ENCODE measurements at places on chromosomes 1 and 21.
A peak's percentile ranks its signal among the peaks of the same experiment; 100 is the strongest.

DNA sequence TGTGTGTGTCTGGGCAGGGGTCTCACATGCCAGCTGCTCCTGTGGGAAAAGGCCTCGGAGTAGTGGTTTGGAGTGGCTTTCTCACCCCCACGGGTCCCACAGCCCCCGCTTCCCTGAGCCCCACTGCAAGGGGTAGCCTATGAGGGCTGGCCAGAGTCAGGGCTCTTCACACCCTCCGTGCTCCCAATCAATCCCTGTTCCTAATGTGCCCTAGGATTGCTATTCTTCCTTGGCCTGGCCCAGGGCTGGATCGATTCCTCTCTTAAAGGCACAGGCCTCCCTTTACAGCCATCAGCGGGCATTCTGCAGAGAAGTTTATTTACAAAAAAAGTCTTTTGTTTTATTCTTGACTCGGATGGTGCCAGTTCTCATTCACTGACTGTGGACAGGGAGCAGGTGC, 19.3 kb upstream of the ACTL8 start:
- no peak for DNase-seq

DNA sequence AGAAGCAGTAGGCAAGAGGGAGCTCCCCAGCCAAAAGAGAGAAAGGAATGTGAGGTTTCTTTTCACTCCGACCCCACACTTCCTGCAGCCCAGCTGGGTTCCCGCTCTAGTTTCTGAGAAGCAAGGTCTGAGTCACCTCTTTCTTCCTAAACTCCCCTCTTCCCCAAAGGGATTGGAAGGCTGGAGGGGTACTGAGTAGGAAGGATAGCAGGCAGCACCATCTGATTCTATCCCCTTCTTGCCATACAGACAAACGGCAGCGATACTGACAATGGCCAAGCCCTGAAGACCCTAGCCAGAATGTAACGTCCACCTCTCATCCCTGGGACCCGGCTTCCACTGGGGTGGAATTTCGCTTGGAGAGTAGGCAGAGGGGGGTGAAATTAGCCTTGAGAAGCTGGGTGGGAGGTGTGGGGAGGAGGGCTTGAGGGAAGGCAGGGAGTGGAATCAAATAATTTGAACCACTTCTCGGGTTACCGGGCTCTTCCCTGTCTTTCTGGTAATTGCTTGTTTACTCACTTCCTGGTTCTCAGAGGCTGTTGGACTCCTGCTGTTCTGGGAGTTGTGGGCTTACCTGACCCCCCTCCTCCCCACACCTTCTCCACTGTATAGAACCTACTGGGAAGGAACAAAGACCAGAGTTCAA, 13.2 kb downstream of the IER5 start:
- peak; percentile 67 for DNase-seq

DNA sequence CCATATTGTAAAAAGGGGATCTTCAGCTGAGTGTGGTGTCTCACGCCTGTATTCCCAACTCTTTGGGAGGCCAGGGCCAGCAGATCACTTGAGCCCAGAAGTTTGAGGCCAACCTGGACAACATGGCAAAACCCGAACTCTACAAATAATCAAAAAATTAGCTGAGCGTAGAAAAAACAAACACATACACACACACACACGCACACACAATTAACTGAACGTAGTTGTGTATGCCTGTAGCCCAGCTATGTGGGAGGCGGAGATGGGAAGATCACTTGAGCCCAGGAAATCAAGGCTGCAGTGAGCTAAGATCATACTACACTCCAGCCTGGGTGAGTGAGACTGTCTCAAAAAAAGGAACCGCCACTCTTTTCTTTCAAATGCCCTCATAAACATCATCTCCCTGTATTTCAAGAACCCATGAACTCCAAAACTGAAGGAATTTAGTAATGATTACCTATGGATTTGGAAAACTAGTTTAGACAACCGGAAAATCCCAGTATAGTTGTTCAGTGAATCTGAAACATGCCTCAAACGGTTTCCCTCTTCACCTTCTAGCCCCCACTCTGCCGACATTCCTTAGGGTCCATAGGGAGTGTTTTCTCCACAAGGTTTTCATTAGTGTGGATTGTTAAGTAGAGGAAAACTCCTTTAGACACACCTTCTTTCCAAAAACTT, 4.5 kb downstream of the TXNIP start:
- DNase-seq: no peak

DNA sequence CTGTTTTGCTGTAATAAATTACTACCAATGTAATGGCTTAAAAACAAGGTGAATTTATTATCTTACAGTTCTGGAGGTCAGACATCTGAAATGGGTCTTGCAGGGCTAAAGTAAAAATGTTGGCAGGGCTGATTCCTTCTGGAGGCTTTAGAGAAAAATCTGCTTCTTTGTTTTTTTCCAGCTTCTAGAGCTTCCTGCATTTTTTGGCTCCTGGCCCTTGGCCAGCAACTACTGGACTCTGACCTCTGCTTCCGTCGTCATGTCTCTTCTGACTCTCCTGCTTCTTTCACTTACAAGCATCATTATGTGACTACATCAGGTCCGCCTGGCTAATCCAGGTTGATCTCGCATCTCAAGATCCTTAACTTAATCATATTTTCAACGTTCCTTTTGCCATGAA, 350.9 kb downstream of the S1PR1 start:
- peak; percentile 22 for DNase-seq

- no peak for DNase-seq
Observed at GRCh38 chr21:32340863-32341848, 42.5 kb downstream of the MRAP start.

GRCh38 chr1:112674986-112675727, 698 bp downstream of the MOV10 start:
- peak; percentile 57 for DNase-seq

DNA sequence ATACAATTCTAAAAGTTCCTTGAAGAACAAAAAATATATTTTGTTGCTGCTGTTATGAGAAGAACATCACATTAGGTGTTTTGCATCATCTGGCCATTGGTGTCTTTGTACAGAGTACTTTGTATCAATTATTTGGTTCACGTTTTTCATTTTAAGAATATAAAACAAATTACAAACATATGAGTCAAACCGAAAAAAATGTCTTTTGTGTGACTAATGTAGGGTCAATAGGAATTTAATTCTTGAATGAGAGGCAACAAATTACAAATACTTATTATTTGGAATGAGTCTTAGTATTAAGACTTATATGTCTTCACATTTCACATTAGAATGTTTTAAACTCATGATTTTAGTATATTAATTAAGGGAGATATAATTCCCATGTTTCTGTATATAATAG, 54.8 kb downstream of the NR5A2 start:
- DNase-seq: peak; percentile 37

GRCh38 chr1:117681093-117681900, 75.4 kb downstream of the TENT5C start:
- no peak for DNase-seq

DNA sequence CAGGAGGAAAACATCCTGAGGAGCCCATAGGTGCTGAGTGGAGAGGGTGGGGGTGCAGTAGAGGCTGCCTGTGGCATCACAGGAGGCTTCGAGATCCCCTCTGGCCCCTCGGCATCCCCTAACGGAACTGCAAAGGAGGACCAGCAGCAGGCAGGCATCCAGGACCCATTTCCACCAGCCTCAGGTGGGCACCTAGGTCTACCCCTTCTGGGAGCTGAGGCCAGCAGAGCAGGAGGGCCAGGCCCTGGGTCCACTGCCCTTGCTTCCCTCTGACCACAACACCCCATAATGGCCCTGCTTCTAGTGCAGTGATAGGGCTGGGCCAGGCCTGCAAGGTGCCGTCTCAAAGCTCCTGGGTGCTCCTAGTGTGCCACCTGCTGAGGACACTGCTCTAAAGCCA, 723.0 kb downstream of the PTPRU start:
- DNase-seq: no peak

GRCh38 chr1:178563099-178563820, 50.4 kb downstream of the TEX35 start:
- no peak for DNase-seq

DNA sequence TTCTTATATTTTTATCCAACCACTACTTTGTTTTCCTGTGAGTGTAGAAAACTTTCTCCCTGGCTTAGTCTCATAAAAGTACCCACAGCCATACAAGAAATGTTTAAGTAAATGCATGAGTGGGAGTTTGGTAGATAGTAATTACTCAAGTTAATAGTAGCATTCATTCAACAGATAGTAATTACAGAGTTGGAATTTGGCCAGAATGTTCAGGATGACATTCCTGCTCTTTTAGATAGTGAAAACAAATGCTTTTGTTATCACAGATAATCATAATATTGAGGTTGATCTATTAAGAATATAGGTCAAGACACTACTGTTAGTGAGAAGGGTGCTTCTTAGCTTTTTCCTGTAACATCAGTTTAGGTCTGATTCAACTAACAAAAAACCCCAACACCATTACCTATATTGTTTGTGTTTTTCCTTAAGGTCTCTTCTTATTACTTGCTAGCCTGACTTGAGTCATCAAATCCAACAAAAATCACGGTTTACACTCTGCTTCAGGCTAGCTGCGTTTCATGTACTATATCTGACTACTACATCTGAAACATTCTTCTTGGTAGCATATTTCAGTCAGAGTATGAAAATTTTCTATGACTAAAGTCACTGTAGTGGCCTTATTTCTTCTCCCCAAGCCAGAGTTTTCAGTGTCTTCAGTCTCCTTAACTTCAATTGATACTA, 163.7 kb downstream of the HS2ST1 start:
- DNase-seq: peak; percentile 8

GRCh38 chr1:231716879-231717278, 90.3 kb downstream of the DISC1 start:
- no peak for DNase-seq

GRCh38 chr1:77370583-77371306, 88.9 kb downstream of the AK5 start:
- DNase-seq: no peak

- DNase-seq: peak; percentile 47
Observed at GRCh38 chr1:27601771-27602461, 2.0 kb downstream of the AHDC1 start.

- DNase-seq: peak; percentile 29
Observed at GRCh38 chr1:11796036-11796828, 9.5 kb downstream of the MTHFR start.

GRCh38 chr1:205809469-205809868, 3.5 kb downstream of the SLC41A1 start:
- DNase-seq: no peak

DNA sequence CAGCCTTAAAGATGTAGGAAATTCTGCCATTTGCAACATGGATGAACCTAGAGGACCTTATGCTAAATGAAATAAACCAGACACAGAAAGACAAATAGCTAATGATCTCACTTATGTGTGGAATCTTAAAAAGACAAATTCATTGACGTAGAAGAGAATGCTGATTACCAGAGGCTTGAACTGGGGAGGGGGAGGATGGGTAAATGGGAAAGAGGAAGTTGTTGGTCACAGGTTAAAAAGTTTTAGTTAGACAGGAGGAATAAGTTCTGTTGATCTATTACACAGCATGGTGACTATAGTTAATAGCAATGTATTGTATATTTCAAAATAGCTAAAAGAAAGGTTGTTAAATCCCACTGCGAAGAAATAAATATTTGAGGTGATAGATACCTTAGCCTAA, 62.8 kb downstream of the PKN2 start:
- no peak for DNase-seq

GRCh38 chr1:30522031-30523004, 201.1 kb downstream of the MATN1 start:
- no peak for DNase-seq

DNA sequence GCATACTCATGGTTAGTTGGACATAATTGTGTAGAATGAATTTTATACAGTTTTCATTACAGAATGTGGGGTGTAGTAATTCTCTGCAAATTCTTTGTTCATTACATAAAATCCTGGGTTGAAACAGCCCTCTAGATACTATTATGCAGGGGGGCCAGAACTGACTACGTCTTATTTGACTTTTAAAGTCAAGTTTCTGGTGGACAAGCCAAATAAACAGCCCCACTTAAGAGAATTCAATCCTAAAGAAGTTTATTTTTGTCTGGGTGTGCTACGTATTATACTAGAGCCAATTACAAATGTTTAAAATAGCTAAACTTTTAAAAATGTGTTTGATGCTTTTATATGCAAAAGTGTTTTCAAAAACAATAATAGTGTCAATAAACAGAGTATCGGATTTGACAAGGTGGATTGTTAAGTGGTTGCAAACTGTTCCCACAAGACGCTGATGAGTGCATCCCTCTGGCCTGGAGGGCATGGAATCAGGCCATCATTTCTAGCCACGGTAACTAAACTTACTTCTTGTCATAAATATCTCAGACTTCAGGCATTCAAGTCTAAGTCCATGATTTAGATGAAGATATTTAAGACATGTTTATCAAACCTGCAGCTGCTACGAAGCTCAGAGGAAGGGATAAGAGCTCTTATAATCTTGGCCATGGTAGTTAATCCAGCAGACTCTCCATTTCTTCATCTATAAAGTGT, 646.3 kb downstream of the KIF26B start:
- no peak for DNase-seq

- DNase-seq: no peak
Observed at GRCh38 chr1:40583980-40584379, 52.5 kb downstream of the ZNF684 start.

GRCh38 chr1:53110370-53111072, 31.9 kb downstream of the SLC1A7 start:
- no peak for DNase-seq
